Activated CD4-positive, alpha-beta T cell treated with anti-CD3 and anti-CD28 coated beads for 24 hours (primary cell): ENCODE measurements at places on chromosomes 2 and 18.

DNA sequence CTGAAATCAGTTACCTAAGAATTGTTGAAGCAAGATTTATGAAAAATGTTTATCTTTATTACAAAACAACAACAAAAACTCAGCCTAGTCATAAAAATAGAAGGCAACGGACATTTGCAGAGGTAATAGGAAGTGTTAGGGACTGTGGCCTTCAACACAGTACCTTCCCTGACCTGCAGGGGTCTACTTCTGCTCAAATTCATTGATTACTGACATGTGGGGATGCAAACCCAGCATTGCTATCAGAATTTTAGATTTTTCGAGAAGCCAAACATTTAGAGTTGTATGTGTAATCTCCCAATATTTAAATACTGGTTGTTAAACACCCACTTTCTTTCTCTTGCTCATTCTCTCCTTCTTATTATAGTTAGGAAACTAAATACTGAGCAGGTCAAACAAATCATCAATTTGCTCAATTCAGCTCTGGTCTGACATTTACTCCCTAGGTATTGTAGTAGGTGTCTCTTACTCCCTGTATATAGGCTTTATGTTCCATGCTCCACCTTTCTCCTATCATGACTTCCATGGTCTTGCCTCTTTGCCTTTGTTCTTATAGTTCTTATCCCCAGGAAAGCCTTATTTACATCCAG lies 198.5 kb downstream of the UBE2E3 start:
- no peak for DNase-seq

- no peak for DNase-seq
Measured at GRCh38 chr2:11708106-11708505, 38.1 kb upstream of the NTSR2 start.

- no peak for DNase-seq
Measured at GRCh38 chr18:44592639-44593038, 88.0 kb upstream of the SETBP1 start.

GRCh38 chr2:74762789-74763188 lies 71.1 kb upstream of the HK2 start:
- no peak for DNase-seq

DNA sequence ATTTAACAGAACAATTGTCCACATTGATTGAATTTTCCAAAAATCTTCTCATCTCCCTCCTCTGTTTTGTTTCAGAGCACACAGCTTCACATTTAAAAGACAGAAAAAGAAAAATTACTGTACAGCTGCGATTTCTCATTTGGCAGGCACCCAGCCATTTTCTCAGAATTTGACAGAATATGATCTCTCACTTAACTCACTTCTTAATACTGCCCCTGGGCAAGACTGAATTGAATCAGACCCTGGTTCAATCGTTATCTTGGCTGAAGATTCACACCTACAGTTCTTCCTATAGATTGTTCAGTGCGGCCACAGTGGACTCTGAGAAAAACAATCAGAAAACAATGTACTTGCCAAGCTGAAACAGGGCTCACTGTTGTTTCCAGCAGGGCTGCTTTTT lies 90.2 kb upstream of the LHCGR start:
- DNase-seq: no peak

DNA sequence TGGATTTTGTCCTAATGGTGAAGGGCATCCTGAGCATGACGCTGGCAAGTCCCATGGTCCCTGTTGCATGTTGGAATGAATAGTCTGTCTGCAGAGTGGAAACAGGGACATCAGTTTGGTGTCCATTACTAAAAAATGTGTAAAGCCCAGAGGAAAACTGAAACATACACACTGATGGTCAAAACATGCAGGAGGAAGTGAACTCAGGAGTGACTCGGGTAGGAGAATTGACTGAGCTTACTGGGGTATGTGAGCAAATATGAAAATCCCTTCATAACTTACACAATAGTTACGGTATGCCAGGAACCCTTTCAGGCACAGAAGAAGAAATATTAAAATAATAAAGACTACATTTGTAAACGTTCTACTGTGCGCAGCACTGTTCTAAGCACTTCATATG lies 5.6 kb upstream of the SOX11 start:
- DNase-seq: no peak

DNA sequence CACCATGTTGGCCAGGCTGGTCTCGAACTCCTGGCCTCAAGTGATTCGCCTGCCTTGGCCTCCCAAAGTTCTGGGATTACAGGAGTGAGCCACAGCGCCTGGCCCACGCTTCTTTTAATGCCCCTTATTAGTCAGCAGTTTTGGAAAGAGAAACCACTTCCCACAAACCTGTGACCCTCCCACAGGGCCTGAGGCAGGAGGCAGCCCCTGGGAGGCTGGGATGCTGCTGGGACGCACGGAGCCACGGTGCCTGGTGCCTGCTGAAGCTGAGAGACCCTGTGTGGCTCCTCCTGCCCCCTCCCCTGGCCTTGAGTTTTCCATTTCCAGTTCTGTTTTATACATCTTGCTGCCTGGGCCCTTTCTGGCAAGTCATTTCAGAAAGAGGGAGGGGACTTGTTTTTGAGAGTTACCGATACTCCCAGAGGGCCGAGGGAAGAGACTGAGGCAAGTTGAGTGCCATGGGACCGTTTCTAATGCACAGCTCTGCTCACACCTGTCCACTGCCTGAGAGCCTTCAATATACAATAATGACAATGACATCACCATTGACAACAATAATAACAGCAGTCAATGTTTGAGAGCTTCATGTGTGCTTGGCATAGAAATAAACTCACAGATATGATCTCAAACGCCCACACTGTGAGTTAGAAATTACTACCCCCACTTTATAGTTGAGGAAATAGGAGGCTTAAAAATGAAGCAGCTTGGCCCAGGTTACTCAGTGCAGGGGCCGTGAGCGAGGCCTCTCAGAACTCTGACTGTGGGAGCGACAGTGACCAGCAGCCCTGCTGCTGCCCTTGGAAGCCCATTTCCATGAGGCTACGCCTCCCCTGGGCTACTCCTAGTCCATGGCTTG lies 78.1 kb upstream of the YWHAQ start:
- DNase-seq: no peak
